ENCODE measurements at places on chromosomes 12 and 14.

GRCh38 chr12:58396239-58396638 lies 454.9 kb downstream of the ATP23 start:
- DNase-seq = no peak

DNA sequence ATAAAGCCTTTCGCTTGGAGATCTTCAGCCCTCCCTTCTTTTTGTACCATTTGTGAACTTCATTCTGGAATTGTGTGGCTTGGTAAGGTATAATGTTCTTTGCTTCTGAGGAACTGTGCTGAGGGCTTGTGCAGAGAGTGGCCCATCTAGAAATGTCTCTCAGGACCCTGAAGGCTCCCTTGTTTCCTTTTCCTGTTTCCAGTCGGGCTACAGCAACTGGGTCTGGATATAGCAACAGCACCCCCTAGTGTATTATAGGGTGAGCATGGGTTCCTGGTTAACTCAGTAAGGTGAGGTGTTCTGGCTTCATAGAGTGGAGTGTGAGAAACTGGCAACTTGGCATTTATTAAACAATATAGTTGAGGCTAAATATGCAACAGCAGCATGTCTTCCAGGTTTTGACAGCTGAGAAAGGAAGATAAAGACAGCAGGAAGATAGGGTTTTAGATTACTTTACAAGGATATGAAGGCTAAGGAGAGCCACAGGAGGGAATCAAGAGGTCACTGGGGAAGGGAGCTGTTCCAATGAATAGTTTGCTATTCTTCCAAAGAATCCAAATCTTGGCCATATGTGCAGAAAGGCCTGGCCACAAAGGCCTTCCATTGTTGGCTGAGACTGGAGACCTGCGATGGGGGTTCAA lies 49.1 kb upstream of the RNU6-8 start:
- peak; percentile 0 for DNase-seq

GRCh38 chr12:70709022-70709421 lies 71.8 kb upstream of the PTPRB start:
- DNase-seq = no peak

- no peak for DNase-seq
These were observed 20.0 kb upstream of the PCNX1 start for GRCh38 chr14:70887207-70887681.

GRCh38 chr14:22534547-22534946 lies 54.5 kb downstream of the DAD1 start:
- DNase-seq = no peak

DNA sequence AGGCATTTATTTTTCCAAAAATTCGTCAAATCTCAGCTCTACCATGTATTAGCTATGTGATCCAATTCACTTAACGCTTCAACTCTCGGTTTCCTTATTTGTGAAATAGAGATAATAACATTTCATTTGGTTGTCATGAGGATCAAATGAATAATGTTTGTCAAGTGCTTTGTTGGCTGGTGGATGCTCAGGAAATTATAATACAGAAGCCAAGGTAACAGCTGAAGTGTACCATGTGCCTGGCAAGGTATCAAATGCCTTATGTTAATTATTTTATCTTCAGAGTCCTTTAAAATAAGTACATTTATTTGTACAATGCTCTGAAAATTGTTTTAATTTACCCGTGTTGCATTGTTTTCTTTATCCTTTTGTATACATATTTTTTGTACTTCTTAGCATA lies 6.1 kb upstream of the PRKCH start:
- no peak for DNase-seq

GRCh38 chr14:36013483-36013882 lies 163.0 kb downstream of the PTCSC3 start:
- no peak for DNase-seq

DNA sequence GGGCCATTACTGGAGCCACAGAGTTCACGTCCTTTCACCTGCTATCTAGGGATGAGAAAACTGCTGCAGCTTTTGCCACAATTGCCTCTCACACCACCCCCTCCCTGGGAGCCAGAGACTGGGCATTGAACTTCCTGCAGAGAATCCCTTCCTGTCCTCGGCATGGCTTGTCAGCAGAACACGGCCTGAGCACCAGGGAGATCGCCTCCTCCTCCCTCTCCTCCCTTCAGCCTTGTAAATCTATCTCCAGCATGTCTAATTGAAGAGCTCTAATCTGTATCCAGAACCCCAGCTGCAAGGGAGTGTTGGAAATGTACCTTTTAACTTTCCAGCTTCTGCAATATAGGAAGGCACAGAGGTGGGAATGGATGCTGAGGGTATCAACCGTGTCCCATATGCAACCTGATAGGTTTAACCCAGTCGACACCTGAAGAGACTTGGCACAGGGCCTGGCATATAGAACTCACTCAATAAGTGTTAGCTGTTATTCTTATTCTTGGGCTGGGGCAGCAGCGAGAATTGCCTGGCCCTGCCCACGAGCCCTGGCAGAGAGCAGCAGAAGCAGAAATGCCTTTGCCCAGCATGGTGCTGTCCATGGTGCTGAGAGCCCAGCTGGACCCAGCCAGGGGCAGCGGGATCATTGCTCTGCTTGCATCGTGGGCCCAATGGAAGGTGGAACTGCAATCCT lies 26.8 kb downstream of the TMEM63C start:
- peak; percentile 14 for DNase-seq

- no peak for DNase-seq
These were observed 264.9 kb downstream of the NAV3 start for GRCh38 chr12:78095623-78096022.

- no peak for DNase-seq
These were observed 218.2 kb downstream of the PRKD1 start for GRCh38 chr14:29709490-29709889.

DNA sequence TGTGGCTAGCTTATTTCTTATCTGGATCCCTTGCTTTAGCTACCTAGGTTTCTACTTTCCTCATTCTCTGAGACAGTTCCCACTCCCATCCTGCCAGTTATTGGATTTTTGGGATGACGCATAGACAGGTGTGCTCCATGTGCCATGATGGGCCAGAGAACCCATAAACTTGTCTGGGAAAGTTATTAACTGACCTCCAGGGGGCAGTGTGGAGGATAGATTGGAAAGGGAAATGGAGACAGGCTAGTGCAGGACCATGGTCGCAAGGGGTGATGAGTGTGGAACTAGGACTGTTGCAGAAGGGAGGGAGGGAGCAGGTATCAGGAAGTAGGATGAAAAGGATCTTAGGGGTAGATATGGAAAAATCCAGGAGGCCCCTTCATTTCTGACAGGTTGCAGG lies 80.3 kb downstream of the ESRRB start:
- no peak for DNase-seq

DNA sequence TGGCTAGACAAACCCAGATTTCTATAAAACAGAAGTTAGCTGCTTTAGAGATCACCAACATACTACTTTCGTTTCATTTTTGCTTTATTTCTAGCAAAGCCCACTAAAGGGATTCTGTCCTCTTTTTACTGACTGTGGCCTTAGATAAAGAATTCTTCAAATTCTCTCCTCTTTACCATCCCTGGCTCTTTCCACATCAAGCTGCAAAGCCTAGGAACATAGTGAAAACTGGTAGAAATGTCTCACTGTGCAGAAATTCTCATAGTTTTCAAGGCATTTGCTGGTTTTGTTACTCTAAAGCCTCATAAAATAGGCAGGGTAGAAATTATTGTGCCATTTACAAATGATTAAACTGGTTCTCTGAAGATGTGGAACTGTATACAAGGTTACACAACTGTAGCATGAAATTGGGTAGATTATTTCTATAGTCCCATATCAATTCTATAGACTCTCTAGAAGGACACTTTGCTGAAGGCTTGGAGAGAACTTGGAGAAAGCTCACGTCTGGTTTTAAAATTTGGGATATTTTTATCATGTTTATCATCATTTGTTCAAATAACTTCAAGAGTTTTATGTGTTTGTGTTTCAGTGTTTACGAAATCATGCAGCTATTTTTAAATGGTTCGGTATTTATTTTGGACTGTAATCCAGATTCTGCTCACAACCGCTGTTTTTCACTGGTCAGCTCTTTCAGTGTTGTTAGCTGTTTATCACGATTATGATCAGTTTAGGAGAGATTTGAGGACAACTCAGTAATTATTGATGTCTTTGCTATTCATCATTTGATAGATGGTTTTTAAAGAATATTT lies 36.7 kb upstream of the CSRP2 start:
- no peak for DNase-seq

DNA sequence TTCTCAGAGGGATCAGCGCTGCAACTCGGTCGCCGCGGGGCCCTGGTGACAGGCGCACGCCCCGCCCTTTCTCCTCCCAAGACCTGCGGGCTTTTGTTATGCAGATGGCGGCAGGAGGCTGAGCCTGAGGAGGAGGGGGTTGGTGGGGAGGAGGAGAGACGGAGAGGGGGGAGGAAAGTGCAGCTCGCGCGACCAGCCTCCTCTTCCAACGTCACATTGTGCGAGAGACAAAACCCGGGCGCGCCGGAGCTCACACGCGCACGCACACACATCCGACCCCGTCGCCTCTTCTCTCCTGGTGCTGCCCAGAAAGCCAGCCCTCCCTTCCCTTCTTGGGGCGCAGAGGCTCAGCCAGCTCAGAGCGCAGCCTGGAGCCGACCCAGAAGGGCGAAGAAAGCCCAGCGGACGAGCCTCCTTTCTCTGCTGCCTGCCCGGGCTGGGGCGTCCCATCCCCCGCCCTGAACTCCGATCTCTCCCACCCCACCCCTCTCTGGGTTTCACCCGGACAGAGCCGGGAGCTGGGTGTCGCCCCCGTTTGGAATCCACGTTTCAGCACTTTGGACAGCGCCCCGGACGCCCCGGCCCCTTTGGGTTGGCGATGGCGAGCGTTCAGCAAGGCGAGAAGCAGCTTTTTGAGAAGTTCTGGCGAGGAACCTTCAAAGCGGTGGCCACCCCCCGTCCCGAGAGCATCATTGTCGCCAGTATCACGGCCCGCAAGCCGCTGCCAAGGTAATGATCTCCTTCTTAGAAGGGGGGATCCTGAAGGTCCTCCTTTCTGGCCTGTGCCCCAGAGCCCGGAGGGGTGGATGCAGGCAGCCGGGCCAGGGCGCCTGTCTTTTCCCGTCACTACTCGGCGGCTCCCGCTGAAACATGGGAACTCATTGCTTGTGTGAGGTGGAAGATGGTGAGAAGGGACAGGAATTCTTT lies at the start of gene SRRM4:
Gene SRRM4 (plus strand): TSS at position 257 of the 927 bp plus-strand sequence. CDS start 342 bp downstream, at position 599.
- DNase-seq = no peak

DNA sequence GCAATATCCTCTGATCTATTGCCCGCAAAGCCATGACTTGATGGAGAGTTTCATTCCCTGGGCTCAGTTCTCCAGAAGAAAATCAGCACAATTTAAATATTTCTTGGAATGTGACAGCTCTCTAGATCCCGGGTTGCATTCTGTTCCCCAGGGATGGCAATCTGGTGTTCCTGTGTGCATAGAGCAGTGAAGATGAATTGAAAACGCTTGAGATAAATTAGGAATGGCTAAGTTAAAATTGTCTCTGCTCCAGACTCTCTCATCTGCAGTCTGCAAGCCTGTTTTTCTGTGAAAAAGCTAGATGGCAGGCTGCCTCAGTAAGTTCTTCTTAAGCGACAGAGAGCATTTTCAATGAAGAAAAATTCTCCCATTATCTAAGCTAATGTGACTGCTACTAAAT lies 582.5 kb upstream of the MGAT4C start:
- no peak for DNase-seq

GRCh38 chr12:20205854-20206253 lies 162.5 kb upstream of the PDE3A start:
- DNase-seq = no peak
